COLO829 (cell line): ENCODE measurements at places on chromosomes 6 and 20.

- DNase-seq: no peak
Measured at GRCh38 chr6:27911956-27912446, at the start of gene OR2B2. TSS of gene OR2B2 (minus strand) at chr6:27912396. CDS start at chr6:27912319, 77 bp downstream.

- no peak for DNase-seq
Measured at GRCh38 chr6:137487181-137487868, 6.9 kb downstream of the OLIG3 start.

DNA sequence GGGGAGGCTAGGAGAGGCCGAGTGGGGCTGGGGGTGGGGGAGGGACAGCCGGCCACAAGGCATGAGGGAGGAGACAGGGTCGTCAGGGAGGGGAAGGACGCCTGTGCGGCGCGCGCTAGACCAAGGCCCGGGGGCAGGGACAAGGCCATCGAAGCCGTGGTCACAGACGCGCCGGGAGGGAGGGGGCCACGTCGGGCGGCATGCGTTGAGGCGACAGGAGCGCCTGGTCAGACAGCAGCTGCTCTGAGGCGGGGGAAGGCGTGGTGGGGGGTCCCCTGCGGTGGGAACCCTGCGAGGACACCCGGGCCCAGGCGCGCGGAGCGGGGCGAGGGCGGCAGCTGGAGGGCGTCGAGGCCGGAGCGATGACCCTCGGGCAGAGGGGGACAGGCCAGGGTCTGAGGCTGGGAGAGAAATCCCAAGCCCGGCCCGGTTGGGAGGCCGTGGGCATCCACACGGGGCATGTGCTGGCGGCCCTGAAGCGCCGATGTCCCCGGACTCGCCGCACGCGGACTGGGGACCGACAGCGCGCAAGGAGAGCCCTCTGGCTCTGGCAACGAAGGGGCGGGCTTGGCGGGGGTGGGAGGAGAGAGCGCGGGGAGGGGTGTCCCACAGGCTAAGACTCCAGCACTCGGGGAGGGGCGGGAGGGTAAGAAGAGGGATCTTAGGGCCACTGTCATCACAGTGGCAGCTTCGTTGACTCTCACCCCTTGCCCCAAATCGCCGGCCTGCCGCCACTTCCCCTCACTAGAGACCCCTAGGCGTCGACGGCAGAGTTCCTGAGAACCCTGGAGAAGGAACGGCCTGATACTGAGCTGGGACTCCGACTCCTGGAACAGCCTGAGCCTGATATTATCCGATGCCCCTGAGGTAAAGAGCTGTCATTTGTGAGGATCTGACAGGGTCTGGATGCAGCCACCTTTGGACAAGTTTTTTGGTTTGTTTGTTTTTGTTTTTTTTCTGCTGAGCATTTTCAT is 5.0 kb downstream of the TMEM239 start:
- DNase-seq: no peak

- no peak for DNase-seq
Measured at GRCh38 chr6:105606831-105607463, 204.1 kb upstream of the PREP start.

DNA sequence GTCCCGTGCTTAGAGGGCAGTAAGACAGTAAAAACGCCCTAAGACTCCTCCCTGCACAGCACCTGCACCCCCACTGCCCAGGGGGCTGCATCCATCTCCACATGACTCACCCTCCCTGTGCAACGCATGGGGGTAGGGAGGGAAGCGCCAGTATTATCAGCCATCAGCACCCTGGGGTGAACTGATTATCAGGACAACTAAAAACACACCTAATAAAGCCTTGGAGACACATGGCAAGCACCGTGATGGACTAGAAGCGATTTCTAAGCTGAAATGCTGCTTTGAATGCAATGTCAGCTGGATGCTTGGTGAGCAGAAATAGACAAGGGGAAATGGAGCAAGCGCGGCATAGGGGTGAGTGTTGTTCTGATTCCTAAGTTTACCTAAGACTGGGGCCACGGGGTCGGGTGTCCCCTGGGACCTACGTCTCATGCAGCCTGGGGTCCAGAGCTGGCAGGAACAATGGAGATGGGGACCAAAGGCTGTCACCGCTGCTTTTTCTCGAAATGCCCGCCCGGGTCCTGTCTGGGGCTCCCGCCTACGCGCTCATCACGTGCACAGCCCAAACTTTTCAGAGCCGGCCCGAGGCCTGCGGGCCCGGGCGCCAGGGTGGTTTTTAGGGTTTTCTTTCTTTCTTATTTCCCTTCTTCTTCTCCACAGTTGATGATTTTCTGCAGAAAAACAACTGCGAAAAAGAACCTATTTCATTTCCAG is 702 bp upstream of the TNFAIP3 start:
- no peak for DNase-seq

DNA sequence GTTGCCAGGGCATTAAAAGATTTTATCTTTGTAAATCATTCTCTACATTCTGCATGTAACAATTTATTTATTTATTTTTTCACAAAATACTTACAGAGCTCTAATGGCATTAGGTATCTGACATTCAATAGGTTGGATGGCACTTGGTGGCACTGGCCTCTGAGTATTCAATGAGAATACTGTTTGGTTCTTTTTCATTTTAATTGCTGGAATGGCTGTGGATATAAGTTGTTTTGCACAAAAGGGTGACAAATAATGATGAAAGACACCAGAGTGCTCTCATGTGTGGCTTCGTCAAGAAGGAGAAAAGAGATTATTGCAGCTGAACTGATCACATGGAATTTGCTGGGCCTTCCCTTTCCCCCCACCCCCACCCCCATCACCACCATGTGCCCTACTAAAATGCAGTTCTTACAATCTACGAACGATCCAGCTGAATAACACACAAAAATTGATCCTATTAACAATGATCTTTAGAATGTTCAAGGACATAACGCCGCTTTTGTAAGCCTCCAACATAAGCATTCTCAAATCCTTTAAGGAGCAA is 195.2 kb upstream of the POU3F2 start:
- DNase-seq: no peak

DNA sequence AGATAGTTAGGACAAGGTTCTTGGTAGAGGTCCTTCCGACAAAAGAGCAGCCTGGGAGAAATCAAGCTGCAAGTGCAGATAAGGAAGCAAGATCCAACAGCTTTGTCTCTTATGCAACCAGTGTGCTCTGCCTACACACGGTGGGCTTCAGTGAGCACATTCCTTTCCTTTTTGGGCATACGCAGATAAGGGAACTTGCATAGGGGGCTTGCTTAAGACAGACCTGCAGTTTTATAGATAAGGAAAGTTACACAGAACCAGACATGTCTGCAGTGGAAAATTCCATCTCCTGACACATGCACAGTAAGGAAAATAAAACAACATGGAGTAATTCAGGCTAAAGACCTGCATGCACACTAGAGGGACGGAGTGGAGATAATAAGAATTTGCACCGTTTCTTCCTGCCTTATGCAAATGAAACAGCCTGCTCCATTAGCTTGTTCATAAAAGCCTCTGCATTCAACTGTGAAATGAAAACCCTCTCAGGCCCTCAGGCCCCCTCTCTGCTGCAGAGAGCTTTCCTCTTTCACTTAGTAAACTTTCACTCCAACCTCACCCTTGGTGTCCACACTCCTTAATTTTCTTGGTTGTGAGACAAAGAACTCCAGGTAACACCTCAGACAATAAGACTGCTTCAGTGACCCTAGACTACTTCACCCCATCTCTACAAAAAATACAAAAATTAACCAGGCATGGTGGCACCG is 97.5 kb upstream of the MYLIP start:
- no peak for DNase-seq

- no peak for DNase-seq
Measured at GRCh38 chr20:63280929-63281545, 8.4 kb downstream of the ARFGAP1 start.

GRCh38 chr6:137901454-137901853 is 34.4 kb downstream of the TNFAIP3 start:
- DNase-seq: no peak

DNA sequence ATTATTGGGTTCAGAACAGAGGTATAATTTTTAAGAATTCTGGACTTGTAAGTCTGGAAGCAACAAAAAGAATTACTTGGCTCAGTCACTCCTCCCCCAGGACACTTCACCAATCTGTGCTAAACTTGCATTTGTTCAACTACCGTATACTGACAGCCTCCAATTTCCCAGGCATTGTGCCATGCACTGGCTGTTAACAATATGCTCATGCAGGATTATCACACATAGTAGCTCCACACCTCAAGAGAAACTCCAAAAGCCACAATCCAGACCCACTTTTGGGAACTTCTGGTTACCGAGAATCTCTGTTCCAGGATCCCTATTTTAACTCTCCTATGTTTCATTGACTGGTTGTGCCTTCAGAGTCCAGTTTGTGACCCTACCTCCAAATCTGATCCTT is 7.7 kb downstream of the ADGRF1 start:
- DNase-seq: no peak

GRCh38 chr6:37488476-37488875 is 11.2 kb downstream of the CCDC167 start:
- DNase-seq: no peak

DNA sequence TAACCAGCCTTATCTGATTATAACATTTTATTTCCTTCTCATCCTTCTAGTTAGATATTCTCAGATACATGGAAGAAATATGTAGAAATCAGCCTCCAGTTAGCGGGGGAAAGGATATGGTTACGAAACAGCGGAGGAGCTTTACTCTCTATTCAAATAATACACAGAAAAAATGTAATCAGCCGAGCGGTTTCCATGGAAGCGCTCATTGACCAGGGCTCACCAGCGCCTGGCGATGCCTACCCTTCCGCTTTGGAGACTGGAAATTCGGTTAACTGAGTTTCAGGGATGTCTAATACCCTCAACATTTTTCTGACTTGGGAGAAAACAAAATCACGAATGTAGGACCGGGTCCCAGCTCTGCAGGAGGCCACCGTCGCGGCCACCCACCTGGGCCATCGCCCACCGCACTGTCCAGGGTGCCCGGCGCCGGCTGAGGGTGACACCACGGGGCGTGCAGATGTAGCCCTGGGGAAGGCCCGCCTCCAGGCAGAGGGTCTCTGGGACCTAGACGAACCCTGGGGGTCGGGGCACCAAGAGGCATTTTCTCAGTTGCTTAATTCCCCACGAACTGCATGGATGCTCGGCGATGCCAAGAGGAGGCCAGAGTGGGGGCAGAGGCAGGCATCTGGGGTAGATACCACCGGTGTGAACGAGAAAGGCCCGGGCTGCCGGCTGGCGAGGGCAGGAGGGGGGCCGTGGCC is 1.7 kb downstream of the PRR18 start:
- no peak for DNase-seq

DNA sequence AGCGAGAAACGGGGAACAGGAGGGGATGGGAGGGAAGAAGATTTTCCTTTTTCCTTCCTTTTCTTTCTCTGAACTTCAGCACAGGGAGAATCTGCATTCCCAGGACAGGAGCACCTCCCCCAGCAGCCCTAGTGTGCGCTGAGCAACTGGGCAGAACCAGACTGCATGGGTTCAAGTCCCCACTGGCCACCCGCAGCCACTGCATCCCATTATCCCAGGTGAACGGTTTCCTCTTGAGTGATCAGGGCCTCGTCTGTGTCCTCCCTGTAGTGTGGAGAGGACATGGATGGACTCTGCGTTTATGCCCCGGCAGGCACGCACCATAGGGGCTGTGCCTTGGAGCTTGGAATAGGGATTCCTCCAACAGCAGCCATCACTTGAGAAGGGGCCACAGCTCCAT is 53.0 kb downstream of the ANKRD60 start:
- no peak for DNase-seq

DNA sequence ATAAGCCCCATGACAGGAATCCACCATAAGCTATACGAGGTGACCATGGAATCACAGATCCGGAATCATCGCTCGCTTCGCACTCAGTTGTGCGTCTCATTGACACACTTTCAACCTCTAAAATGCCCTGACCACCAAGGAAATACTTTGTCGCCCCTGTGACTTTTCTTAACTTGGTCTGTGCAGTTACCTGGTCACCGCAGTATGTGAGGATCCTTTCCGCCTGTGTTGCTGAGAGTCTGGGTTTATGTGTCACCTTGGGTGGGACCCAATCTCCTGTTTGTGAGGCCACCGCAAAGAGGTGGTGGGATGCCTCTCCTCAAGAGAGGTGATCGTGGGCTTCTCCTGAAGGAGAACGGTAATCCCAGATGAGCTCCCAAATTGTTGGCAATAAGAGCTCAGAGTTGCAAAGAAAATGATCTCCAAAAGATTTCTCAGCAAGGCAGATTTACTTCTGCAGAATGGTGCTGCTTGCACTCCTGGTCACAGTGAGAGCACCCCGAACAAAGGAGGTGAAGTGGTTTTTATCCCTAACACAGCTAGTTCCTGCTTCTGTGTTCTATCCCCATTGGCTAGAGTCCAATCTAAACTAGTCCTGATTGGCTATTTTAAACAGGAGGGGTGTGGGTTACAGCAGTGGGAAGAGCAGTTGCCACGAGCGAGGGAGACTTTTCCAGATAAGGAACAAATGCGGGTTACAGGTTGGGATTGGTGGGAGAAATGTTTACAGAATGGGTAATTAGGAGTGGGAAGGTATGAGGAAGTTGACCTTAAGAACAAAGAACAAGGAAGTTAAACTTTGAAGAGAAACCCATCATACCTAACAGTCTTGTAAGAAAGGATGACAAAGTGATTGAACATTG is 9.1 kb upstream of the ZNFX1 start:
- no peak for DNase-seq

DNA sequence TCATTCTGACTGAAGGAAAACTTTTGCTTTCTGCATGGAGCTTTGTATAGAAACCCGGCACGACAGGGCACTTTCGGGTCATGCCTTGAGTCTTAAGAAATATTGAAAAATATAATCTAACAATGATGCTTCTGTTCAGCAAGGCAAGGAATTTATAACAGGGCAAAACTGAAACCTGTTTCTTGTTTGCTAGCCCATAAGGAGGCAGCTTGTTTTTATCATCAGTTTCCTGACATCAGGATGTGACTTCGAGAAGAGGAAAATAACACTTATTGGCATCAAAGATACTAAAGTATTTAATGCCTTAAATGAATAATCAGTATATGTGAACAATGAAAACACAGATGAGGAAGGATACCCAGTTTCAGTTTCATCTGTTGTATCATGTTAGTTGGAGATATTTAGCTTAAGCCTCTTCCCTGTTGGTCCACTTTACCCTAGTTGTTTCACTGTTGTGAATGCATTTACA is 146.5 kb downstream of the CDKAL1 start:
- peak; percentile 64 for DNase-seq

GRCh38 chr6:166997768-166998255 is 1.4 kb upstream of the CEP43 start:
- peak; percentile 35 for DNase-seq

GRCh38 chr6:33391922-33392594 is 435 bp downstream of the KIFC1 start:
- DNase-seq: no peak

- DNase-seq: no peak
Measured at GRCh38 chr6:120576061-120576460, 758.2 kb downstream of the TBC1D32 start.

DNA sequence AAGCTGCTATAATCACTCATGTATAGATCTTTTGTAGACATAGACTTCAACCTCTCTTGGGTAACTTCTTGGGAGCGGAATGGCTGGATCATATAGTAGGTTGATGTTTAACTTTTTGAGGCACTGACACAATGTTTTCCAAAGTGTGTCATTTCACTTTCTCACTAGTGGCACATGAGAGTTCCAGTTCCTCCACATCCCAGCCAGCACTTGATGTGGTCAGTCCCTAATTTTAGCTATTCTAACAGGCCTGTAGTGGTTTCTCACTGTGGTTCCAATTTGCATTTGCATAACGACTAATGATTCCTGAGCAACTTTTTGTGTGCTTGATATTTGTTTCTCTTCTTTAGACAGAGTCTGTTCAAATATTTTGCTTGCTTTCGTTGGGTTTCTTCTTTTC is 221.3 kb downstream of the DLL1 start:
- DNase-seq: no peak

- no peak for DNase-seq
Measured at GRCh38 chr20:60473211-60473610, 515.0 kb downstream of the CDH26 start.
